ENCODE measurements at places on chromosomes 5 and 9.

DNA sequence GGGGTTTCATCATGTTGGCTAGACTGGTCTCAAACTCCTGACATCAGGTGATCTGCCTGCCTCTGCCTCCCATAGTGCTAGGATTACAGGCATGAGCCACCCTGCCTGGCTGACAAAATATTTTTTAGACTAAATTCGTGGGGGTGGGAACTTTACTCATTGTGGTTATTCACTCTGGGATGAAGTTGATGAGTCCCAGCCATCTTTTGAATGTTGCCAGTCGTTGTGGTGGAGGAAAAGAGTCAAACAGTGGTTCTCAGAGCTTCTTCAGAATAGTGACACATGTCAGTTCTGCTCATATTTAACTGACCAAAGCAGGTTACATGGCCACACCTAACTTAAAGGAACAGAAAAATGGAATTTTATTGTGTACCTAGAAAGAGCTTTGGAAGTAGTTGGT is 6.9 kb downstream of the SREK1 start:
- DNase-seq, result no peak

GRCh38 chr5:80177236-80177635 is 78.6 kb downstream of the SERINC5 start:
- DNase-seq, result no peak

DNA sequence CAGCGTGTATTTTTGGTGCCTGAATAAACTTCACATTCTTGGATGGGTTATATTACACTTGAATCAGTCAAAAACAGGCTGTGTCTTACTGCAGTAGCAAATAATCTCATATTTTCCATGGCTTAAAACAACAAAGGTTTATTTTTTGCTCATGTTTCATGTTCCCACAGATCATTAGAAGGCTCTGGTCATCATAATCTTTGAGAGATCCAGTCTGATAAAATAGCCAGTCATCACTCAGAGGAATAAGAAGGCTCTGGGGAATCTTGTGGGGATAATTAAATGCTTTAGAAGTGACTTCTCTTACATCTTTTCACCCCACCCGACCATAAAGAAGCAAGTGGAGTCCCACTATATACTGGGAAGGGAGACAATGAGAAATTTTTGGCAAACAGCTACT is 417.7 kb downstream of the PSAT1 start:
- DNase-seq, result peak; percentile 53

GRCh38 chr9:7509576-7510145 is 289.9 kb downstream of the DMAC1 start:
- DNase-seq, result no peak

GRCh38 chr9:109454041-109454440 is 44.1 kb downstream of the PTPN3 start:
- no peak for DNase-seq

DNA sequence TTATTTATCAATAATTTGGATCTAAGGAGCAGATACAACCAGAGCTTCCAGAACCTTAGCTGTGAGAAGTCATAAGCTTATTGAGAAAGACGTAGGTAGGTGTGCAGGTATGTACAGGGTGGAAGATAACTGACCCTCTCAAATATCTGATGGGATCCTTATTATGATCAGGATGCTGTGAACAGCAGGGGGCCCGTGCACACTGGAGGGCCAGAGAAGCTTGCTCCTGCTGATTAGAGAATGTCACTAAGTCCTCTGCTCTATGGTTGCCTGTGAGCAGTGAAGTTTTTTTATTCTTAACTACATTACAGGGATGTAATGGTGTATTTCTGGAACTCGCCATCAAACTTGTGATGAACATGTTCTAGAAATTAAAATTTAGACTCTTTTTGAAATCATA is 108.9 kb upstream of the POU5F2 start:
- DNase-seq, result no peak

- peak; percentile 90 for DNase-seq
These were observed 33.2 kb downstream of the CSF1R start for GRCh38 chr5:150052956-150053712.

GRCh38 chr5:169174923-169175322 is 126.0 kb downstream of the SLIT3 start:
- DNase-seq, result no peak

DNA sequence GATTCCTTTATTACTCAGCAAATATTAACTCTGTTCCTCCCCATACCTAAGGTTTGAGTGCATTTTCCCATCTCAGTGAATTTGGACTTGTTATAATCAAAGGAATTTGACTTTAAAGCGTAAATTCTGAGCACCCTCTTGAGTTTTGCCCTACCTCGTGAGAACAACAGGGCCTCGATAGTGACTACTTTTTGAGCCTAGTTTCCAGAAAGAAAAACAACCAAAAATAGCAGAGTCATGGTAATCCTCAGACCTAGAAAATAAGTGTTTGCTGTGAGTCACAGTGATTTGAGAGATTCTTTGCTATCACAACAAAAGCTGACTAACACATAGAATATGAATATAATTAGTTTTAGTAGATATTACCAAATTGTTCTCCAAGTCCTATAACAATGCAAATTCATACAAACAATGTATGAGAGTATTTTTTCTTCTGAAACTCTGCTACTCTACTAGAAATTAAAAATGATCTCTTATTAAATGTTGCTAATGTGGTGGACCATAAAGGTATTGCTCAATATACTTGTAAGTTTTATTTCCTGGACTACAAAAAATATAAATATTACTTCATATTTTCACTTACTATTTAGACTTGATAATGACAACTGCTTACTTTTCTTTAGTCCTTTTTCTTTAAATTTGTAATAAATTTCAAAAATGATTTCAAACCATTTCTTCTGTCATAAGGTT is 759.7 kb downstream of the BRINP1 start:
- DNase-seq, result peak; percentile 39

DNA sequence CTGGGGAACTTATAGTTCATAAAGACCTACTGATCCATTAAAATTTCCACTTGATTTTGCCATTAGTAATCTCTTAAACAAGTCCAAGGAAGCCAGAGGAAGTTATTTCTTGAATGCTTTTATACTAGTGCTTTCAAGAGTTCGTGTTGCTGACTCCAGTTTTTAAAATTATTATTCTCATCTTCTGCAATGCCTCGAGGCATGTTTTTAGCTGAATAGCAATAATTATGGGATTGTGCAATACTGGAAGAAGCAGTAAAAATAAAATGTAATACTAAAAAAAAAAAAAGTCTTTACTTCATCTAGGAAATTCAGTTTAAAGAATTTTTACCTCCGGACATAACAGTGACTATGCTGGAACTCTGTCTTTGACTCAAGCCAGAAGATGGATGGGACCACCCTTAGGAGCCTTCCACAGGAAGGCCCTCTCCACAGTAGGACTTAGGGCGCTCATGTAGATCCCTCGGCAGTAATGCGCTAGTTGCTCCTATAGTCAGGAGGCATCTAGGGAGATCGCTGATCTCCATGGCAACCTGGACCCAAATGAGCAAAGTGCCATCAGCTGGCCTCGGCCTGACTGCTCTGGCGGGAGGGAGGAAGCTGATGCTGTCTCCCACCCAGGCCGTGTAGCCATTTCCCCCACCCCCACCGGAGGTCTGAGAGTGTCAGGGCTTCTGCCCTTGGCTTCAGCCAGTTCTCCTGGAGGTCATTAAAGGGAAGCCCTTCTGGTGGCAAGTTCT is 56.7 kb downstream of the DAPK1 start:
- no peak for DNase-seq

DNA sequence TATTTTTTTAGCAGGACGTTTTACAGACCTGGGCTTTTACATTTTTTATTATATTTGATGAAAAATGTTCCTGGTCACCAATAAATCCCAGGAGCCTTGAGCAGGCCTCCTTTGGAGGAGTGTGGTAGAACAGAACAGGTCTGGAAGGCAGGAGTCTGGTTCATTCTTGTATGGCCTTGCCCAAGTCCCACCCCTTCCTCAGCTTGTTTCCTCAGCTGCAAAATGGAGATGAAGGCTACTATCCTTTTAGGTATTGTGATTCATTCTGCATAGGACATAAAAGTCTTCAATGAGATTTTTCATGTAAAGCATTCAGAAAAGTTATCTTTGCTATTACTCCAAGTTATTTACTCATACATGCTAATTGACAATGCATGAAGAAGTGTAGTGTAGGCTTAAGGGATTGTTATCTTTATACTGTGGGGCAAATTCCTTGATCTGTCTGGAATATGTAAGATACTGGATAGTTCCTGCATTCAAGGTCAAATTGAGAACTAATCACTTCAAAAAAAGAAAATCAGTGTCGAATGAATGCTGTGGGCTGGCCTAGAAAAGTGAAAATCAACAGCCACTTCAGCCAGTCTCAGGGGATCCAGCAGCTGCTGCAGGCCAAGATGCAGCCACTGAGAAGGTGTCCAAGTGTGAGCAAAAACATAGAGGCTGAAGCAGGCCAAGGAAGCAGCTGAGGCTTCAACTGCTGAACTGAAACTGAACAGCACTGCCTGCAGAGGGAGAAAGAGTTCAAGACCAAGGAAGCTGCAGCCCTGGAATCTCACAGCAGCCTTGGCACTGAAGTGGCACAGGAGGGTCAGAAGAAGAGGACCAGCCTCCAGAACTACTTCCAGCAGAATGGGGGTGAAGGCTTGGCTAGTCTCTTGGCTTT is 15.5 kb upstream of the SLC36A3 start:
- DNase-seq, result peak; percentile 34

DNA sequence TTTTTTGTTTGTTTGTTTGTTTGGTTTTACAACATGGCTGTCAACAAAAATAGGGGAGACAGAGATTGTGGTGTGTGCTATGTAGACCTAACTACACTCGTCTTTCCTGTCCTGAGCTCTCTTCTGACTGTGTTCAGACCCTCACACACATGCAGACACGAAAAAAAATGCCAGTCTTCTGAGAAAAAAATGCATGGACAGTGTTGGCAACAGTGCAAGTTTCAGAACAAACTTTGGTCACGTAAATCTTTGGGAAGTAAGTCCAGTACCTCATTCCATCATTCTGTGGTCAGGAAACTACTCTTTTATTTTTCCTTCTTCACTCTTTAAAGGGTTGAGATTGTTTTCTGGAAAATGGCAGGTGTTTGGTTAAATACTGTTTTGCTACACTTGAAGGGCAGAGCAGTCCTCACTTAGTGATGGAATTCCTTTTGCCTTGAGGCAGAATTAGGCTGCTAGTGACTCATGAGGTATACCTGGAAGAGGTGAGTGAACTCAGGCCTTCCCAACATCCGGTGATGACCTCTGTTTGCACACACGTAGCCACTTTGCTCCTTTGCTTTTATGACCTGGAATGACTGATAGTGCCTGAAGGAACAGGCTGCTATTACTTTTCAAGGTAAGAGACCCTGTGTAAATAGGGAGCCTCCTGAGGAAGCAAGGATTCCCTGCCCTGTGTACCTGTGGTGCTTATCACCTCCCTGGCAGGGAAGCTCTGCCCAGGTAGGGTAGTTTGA is 81.6 kb upstream of the TNFAIP8 start:
- DNase-seq, result no peak
